Caudate nucleus (tissue), 63 donors: ENCODE measurements at places on chromosomes 6 and 20.

DNA sequence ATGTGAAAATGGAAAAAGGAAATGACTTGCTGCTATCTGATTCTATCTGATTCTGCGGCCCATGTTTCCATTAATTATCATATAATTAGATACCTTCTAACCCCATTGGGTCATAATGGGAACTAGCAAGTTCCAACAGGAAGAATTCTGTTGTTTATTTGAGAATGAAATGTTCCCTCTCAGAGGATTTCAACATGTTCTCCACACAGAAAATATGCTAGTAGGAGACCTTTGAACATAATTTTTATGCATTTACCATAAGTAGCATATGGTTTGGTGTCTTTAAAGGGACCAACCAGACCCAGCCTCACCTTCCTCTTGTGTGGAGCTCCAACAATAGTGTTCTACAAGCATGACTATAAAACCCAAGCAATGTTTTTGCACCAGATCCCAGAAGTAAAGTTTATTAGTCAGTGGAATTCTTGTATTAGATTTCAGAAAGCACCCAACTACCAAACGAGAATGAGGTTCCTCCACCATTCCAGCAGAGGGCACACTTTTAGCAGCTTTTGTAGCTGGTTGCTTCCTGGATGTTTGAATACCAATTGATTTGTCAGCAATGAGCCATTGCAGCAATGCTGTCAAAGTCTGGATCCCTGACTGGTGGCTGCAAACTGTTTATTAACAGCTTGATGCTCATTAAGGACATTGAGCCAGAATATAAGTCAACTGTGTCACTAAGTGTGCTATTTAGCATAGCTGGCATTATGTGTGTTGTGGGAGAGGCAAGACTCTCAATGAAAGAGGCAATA, 143.6 kb upstream of the GJE1 start:
- DNase-seq: no peak

GRCh38 chr20:21161926-21162325, 36.0 kb downstream of the KIZ start:
- DNase-seq: no peak

GRCh38 chr20:40683221-40683893, 5.7 kb downstream of the MAFB start:
- DNase-seq: no peak

GRCh38 chr6:127219869-127220268, 46.8 kb upstream of the RNF146 start:
- no peak for DNase-seq

GRCh38 chr6:411402-412145, 20.0 kb downstream of the IRF4 start:
- no peak for DNase-seq

DNA sequence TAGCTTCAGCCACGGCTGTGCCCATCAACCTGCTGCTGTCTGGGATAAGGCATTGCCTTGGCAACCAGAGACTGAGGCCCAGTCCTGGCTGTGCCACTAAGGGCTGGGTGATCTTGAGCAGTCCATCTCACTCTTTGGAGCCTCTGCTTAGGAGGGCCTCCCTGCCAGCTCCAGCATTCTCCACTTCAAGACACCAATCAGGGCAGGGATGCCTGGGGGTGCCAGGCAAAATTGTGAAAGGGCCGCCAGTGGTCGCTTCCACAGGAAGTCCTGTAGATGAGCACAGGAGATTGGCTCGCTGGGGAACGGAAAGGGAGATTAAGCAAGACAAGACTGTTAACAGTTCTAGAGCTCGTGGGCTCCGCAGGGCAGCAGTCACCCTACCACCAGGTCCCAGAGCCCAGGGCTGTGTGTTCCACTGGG, at the start of gene RAB44:
RAB44 (plus strand) TSS at position 346 of the 423 bp plus-strand sequence. CDS start 6,410 bp downstream, outside the sequence.
- DNase-seq: no peak

- DNase-seq: no peak
These were observed 21.2 kb upstream of the NHSL1 start for GRCh38 chr6:138520463-138520862.

GRCh38 chr20:14922503-14923267, 585.3 kb upstream of the FLRT3 start:
- no peak for DNase-seq

- DNase-seq: no peak
These were observed 283.4 kb upstream of the TBX18 start for GRCh38 chr6:85047818-85048217.

DNA sequence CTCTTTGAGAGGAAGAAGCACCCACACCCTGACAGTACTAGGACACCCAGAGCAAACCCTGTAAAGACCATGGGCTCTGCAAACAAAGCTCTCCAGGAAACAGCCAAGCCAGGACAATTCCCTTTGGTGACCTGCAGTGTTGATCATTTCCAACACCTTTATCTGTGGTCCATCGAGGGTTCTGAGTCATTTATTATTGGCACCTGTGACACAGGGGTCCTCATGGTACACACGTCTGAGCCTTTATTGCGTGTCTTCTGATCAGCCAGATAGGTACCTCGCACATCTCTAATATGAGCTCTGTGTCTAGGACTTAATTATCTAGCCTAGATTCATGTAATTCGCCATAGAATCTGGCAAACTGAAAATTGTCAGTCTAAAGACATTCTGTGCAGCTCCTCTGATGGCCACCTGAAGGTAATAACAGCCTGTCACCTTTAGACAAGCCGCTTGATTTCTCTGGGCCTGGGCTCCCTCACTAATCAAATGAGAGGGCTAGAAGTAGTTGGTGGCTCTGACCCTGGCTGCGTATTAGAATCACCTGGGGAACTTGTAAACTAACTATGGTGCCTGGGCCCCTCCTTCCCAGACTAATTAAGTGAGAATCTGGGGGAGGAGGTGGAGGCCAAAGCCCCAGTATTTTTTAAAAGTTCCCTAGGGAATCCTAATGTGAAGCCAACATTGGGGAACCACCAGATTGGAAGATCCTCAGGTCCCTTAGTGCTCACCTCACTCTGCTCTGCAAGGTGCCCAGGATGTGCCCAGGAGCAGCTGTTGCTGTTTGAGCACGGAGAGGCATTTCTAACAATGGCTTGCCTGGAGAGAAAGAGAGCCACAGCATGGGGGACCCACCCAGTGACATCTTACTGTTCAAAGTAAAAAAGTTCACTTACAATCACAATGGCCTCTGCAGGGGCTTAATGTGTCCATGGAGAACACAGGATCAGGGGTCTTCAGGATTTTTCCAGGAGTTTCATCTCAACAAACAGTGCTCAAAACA, 122.0 kb upstream of the ARID1B start:
- no peak for DNase-seq

GRCh38 chr6:68975816-68976215, 340.7 kb downstream of the ADGRB3 start:
- no peak for DNase-seq

GRCh38 chr6:107716688-107717089, 107.4 kb downstream of the SCML4 start:
- no peak for DNase-seq

DNA sequence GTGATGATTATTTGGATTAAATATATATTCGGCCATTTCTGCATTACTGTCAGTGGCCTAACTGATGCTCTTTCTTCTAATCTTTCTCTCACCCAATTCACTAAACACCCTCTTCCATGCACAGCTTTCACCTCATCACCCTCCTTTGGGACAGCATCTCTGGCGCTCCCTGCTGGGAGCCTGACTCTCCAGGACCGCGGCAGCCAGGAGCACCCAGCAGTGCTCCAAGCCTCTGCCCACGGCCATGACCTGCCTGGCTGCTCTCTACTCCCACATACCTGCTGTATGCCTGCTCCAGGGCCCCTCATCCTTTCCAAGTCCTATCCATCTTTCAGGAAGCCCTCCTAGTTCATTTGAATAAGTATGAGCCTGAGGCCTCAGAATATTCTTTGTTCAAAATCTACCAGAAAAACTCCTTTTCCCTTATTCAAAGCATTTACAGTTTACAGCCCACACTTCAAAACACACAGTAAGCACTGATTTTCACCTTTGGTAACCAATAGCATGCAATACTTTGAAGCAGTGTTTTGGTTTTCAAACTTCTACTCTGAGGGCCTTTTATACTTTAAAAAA, 15.2 kb downstream of the CTCFL start:
- DNase-seq: no peak

DNA sequence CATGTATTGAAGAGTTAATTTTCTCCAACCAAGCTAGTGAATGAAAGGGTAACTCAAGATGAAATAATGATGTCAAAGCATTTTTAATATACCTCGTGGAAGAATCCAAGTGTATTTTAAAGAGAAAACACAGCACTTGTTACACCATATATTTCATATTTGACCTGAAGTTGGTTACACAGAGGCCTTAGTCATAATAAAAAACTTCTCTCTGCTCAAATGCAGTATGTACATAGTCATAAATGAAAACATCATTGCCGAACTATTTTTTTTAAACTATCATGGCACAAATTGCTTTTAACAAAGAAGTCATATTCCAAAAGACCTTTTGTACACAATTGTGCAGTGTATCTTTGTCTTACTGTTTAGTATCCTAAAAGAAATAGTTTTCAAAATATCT, 43.0 kb downstream of the BACH2 start:
- DNase-seq: no peak

DNA sequence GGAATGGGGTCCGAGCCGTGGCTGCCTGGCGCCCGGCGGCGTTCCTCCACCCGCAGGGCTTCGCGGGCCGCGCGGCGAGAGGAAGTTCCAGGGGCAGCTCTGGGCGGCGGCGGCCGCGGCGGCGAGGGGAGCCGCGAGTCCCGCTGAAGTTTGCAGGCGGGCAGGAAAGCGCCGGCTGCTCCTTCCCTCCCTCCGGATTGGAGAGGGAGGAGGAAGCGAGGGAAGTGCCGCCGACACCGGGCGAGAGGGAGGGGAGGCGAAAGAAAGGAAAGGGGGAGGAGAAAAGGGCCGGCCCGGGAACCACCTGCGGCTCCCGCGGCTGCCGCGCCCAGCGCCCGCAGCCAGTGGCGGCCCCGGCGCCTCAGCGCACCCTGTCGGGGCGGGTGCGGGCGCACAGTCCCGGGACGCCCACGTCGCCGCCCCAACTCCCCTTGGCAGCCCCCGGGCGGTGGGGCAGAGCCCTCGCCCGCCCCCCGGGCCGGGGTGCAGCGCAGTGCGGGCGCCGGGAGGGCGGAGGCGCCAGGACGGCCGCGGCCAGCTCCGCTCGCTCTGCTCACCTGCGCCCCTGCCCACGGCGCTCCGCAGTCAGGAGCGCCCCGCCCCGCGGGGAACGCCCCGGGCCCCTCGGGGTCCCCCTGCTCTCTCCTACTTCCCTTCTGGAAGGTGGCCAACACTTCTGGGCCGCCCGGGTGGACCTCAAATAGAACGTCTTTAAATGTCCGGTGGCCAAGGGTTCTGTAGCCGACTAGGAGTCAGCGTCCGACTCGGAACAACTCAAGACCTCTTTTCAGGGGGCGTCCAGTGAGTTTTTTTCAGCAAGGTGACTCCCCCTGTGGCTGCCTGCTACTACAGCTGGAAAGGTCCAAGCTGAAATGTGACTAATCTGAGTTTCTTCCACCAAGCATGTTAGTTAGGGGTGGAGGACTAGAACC, 80.3 kb upstream of the CCDC28A start:
- no peak for DNase-seq

- DNase-seq: no peak
These were observed 162.3 kb downstream of the MRPL14 start for GRCh38 chr6:43964659-43965570.

GRCh38 chr6:10514049-10514780, 6.9 kb upstream of the GCNT2 start:
- DNase-seq: no peak

- no peak for DNase-seq
These were observed 101.9 kb upstream of the NAA20 start for GRCh38 chr20:19915111-19915798.

DNA sequence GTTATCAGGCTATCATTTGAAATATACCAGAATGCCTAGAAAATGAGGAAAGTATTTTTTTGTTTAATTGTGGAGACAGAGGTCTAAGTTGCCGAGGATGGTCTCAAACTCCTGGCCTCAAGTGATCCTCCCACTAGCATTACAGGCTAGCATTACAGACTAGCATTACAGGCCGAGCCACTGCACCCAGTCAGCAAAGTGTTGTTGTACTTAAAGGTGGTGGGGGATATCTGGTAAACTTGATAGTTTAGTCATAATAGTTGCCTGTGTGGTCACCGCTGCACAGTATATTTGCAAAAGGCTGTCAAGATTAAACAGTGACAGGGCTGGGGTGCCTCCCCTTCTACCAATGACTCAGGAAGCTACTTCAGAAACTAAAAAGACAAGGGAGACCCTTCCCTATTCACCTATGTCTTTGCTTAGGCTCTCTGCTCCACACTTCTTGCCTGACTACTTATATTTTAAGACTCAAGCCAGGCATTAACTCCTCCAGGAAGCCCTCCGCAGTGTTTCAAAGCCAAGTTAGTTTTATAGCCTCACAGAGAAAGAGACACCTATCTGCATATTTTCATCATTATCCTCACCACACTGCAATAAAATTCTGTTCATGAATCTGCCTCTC, 3.1 kb upstream of the AKIRIN2 start:
- DNase-seq: no peak

DNA sequence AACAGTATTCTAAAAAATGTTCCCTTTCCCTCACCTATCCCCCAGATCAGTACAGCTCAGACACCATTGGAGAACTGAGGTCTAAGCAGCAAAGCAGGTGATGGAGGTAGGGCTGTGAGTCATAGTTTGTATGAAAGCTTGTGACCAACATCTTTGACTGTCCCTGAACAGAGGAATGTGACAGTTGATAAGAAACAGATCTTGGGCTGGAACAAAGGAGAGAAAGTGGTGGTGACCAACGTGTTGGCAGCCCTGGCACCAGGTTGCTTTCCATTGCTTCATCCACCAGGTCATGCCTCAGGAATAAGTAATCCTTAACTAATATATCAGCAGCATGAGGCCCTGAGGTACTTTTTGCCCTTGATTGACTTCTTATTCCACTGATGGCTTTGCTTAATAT, 19.9 kb upstream of the CRIP3 start:
- no peak for DNase-seq

- no peak for DNase-seq
These were observed 169.5 kb upstream of the LAMA2 start for GRCh38 chr6:128713461-128713860.

DNA sequence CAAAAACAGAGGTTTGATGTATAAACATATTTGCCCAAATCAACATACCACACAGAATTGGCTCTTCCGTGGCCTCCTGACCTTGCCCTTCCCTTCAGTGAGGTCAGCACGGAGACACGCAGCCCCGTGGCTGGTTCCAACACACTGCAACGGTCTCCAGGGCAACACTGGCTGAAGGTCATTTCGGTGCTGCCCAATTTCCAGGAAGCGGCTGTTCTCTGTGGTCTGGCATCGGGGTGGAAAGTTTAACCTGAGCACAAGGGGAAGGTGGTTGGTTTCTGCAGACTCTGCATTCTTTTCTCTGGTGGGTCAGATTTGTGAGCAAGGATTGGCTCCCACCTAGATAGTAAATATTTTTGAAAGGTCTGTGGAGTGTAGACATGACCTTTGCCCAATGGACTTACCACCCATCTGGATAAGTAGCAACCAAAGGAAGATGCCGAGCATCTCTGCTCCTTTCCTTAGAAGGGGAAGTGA, 177.6 kb upstream of the PHACTR1 start:
- no peak for DNase-seq
